ENCODE measurements at places on chromosomes 7 and 10. TPM values are rescaled to one million over a fixed set of nuclear protein-coding genes. Genes with fewer than 3 reads are reported as not detected.

DNA sequence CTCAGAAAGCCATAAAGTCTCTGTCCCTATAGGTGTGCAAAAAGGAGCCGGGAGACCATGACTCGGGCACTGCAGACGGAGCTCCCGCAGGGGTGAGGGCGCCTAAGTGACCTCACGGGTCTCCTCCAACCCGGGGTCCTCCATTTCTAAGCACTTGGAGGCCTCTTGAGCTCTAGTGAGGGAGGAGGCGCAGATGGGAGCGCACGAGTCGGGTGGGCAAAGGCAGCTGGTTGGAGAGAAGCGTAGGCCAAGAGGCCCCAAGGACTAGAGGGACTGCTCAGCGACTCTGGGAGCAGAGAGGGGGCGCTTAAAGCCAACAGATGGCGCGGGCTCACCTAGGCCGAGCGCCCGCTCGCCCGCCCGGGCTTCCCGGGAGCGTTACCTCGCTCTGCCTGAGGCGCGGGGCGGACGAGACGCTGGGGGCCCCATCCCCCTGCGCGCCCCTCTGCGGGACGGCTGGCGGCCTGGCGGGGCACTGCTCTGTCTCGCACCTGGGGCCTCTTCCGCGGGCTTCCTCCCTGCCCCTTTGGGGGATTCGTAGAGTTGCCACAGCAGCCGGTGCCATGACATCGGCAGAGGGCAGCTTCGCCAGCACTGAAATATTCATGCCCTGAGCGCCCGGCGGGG is 523 bp upstream of the CDH23 start:
- no peak for DNase-seq

- no peak for DNase-seq
Observed at GRCh38 chr10:58515291-58515941, 2.7 kb downstream of the BICC1 start.

DNA sequence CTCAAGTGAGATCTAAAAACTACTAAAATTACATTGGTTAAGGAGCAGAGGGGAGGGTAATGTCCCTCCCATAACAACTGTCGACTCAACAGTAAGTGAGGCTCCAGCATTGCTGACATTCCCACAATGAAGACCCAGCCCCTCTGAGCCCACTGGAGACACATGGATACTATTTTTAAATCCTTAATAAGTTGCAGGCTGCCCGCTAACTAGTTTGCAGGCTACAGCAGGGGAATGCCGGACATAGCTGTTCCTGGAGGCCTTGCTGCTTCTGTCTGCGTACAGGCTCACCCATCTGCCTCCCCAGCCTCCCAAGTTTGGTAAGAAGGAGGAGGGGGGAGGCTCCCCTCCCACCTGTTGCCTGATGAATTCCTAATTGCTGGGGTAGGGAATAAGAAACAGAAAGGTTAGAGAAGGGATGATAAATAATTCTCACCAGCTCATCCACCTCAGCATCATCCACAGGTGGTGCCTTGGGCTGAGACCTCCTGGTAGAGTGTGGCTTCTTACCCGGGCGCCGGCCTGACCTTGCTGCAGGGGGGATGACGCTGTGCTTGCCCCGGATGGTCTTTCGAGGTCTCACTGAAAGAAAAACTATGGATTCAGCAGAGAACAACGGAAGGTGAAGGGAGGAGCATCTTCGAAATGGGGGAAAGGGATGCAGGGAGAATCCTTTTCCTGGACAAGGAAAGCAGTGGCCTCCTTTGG is 10.1 kb downstream of the FZD9 start:
- DNase-seq, result no peak

DNA sequence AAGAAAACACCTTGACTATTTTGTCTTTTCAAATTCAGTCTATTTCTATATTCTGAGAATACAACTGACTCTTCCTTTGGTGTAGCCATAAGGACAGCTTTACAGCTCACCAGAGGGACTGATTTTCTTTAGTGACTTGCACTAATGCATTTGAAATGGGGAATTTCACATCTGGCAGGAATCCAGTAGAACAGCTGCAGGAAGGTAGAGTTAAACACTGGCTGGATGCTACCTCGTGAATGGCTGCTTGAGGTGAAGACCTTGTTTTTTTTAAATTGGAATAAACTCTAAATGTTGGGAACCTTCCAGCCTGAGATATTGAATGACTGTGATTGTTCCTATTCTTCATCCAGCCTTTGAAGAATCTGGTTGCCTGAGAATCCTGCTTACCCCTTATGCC is 139.5 kb upstream of the STK17A start:
- DNase-seq, result no peak

DNA sequence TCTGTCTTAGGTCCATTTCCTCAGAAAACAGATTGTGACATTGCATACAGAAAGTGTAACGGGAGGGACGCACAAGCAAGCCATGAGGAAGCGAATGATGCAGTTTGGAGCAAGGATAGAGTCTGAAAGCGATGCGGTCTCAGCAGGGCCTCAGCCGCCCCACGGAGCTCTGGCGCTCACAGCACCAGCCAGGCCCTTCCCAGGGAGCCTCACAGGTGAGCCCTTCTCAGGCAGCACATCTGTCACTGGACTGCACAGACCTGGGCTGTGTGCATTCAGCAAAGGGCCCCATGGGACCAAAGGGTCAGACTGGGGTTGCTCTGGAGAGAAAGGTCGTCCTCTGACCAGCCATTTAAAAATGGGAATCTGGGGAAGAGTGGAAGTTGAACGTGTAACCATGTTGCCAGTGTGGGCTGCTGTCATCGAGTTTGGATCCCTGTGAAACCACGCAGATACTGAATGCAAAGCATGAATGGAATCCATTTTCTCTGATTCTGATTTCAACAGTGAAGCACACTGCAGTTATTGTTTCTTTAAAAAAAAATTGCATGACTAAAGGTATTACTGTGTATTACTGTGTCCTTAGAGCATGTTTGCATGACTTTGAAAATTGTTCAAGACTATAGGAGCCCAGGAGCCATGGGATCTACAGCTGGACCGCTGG is 350.0 kb upstream of the AKR1E2 start:
- DNase-seq, result no peak

KLF14 gene
- 0.39 TPM for total RNA-seq

CDC14C gene
- not detected for total RNA-seq

Measured in Panc1 (cell line).